ENCODE measurements at places on chromosomes 3 and 15.

DNA sequence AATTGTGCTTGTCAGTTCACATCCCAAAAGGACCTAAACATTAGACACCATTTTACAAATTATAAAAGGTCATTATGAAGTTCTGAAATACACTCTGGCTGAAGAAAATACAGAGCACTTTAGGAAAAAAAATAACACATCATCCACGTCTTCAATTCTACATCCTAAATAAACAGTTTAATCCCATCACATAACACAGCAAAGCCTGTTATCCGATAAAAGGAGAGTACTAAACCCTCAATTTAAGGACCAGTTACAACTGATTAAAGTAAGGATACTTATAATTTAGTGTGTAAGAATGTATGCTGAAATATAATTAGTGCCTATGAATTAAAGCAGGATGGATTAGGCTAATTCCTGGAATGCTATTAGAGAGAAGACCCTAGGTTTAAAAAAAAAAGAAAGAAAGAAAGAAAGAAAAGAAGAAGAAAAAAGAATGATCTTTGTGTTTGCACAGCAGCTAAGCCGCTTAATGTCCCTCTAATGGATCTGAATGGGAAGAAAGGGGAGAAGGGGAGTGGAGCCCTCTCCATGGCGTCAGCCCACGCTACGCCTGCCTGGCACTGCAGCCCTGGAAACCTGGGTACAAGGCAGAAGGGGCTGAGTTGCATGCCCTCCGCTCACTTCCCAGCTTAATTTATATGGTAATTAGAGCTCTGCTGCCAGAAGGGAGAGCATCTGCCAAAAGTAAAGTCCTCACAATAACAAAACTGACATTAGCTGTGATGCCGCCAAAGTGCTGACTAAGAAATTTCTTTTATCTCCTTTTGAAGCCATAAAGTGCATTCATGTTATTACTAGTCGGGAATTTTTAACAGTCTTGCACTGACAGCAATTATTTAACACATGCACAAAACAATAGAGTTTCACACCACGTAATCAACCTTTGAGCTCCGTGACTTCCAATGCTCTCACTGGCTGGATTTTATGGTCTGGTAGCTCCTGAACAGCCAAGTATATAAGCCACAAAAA lies 90.0 kb downstream of the FSIP1 start:
- peak; percentile 15 for DNase-seq

DNA sequence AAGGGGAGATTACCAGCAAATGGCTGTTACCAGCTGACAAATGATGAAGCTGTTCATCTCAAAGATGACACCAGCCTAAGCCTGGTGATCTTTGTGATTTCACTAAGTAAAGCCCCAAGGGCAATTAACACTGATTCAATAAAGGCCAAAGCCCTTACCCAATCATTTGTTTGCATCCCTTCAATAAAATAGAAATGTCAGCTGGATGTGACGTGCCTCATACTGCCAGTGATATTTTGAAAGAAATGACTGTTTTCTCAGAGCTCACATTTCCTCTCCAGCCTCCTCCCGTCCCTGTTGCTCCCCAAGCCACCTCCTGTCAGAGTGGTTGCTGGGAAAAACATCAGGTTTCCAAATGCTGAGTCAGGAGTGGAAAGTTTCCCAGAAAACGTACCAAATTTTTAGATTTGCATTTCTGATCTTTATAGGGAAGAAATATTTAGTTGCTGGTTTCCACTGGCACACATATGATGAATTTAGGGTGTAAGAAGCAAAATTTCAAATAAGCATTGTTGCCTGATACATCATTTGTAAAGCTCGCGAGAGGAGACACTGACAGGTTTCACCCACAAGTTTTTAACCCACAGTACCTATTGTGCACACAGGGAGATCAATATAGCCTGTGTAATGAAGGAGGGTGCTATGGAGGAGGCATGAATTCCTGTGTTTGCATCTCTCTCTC lies 21.0 kb downstream of the C2CD4A start:
- no peak for DNase-seq

DNA sequence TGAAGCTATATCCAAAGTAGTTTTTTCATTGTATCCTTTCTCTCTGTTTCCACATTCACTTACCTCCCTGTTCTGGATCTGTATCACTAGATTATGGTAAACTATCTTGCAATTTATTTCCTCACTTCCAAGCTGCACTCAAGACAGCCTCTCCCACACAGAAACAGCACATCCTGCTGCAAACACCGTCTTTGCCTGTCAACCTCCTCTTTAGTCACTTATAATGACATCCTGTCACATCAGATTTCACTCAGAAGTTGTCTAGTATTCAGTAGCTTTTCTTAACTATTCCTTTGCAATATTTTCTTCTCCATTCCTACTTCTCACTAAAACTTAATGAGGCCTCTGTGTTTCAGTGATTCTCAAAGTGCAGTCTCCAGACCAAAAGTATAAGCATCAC lies 490.8 kb downstream of the IGSF11 start:
- DNase-seq, result no peak

GRCh38 chr3:23829242-23829934 lies 23.6 kb downstream of the UBE2E1 start:
- DNase-seq, result no peak

- peak; percentile 82 for DNase-seq
These were observed 27.1 kb downstream of the CPN2 start for GRCh38 chr3:194323785-194324735.

- DNase-seq, result no peak
These were observed 25.3 kb downstream of the FAM98B start for GRCh38 chr15:38479266-38479665.

Measured in nephron progenitor cell (in vitro differentiated cells).